Heart right ventricle (tissue), 16 donors: ENCODE measurements at places on chromosomes 16 and 17. TPM values are rescaled to one million over a fixed set of nuclear protein-coding genes. Genes with fewer than 3 reads are reported as not detected.

Gene G6PC3
- 30.5 TPM for total RNA-seq

Gene SMTNL2
- 47.9 TPM for total RNA-seq

Gene CDRT15L2
- total RNA-seq, result not detected

Gene TEX14
- 0.05 TPM for total RNA-seq

- DNase-seq, result no peak
- no peaks in the 10 kb centered on the region for H3K4me1 ChIP-seq
- no peaks in the 10 kb centered on the region for H3K36me3 ChIP-seq
These were observed 341.0 kb downstream of the CPPED1 start for GRCh38 chr16:12462426-12463280.

DNA sequence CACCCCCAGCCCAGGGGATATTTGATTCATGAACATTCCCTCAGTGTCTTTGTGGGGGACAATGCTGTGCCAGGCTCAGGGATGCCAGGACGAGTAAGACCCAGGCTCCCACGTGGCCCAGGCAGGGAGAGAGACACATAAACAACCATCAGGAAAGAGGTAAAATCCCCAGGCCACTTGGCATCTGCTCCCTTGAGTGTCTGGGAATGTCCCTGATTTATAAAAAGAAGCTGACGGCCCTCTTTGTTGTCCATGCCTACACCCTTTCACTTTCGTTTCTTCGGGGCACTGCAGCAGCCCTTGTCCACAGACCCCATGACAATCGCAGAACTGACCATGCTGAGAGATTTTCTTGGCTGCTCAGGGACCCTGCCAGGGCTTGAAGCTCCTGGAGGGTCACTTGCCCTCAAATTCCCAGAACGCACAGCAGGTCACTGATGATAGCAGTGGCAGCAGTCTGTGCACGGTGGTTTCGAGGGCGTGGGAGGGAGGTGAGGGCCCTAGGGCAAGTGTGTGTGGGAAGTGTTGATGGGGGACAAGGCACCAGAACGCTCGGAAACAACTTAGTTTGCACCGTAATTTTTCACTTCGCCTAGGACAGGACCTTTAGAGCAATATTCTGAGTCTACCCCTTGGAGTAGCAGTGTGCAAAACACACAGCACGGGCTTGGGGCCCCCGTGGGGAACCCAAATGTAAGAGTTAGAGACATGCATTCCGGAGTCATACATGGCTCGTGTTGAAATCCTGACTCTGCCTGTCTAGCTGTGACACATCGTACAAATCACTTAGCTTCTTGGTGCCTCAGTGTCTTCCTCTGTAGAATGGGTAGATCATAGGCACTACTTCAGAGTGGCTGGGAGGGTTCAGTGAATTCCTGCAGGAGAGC, 4.7 kb downstream of the NOD2 start:
- H3K27ac ChIP-seq, result peak overlapping the region; percentile 78
- no peaks in the 10 kb centered on the region for H3K36me3 ChIP-seq
- DNase-seq, result no peak
- no peaks in the 10 kb centered on the region for H3K27me3 ChIP-seq
- H3K4me3 ChIP-seq, result peak overlapping the region; percentile 24

DNA sequence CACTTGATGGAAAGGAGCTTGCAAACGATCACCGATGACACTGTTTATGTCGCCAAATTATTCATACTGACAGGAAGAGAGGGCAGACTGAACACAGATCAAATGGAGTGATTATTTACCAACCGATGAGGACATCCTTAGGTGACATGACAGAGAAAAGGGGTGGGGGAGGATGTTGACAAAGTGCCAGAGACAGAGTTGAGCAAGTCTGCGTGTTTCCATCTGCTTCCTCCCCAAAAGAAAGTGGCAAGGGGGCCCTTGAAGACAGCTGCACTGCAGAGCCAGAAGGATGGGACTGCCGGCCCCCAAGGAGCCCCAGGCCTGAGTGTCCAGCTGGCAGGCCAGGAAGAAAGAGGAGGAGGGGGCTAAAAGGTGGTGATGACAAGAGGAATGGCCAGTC, 191.0 kb upstream of the RPL38 start:
- peaks cover 53% of the 10 kb centered on the region for H3K27me3 ChIP-seq
- no peak overlapping the region for H3K4me3 ChIP-seq
- no peaks in the 10 kb centered on the region for H3K36me3 ChIP-seq
- H3K4me1 ChIP-seq, result no peaks in the 10 kb centered on the region
- no peak overlapping the region for H3K27ac ChIP-seq

- H3K36me3 ChIP-seq, result no peaks in the 10 kb centered on the region
- peaks cover 61% of the 10 kb centered on the region for H3K27me3 ChIP-seq
- DNase-seq, result peak; percentile 75
- peak within 1 kb of the TSS; percentile 97 for H3K27ac ChIP-seq
- H3K4me1 ChIP-seq, result peaks cover 67% of the 10 kb centered on the region
- H3K4me3 ChIP-seq, result peak within 1 kb of the TSS; percentile 76
These were observed at the start of gene GPRC5C for GRCh38 chr17:74431568-74432423. Gene GPRC5C (plus strand): TSS chr17:74432088. CDS start chr17:74439777, 7,689 bp downstream.

DNA sequence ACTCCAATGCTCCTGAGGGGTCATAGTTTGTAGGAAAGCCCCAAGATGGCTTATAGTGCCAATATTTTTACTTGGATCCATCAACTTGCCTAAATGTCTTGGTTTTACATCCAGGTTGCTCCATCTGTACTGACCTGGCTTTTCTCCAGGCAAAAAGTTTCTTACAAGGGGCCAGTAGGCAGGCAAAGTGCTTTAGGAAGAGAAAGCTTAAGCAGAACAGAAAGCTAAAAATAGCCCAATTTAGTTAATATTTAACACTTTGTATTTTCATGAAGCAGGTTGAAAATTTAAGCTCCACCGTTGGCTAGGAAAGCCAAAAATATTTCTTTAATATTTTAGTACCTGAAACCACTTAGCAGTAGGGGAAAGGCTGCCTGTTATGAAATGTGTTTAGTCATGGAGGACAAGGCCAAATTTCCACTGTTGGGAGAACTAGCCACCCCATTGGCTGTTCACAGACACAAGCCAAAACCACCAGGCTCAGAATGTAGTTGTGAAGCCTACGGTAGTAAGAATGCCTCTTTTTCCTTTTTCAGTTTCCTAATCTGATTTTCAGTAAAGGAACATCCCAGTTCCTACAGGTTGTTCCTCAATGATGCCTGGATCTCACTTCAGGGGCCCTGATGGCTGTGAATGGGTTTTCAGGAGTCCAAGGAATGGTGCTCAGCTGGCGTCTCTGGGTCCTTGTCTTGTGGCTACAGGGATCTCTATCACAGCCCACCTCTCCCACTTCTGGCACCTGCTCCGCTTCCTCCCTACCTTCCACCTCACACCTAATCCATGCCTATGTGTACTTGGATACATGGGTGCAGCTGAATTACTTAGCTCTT, 324.8 kb downstream of the PMP22 start:
- H3K27me3 ChIP-seq, result no peaks in the 10 kb centered on the region
- no peak for DNase-seq
- no peak overlapping the region for H3K27ac ChIP-seq
- H3K4me3 ChIP-seq, result no peak overlapping the region
- H3K36me3 ChIP-seq, result no peaks in the 10 kb centered on the region

DNA sequence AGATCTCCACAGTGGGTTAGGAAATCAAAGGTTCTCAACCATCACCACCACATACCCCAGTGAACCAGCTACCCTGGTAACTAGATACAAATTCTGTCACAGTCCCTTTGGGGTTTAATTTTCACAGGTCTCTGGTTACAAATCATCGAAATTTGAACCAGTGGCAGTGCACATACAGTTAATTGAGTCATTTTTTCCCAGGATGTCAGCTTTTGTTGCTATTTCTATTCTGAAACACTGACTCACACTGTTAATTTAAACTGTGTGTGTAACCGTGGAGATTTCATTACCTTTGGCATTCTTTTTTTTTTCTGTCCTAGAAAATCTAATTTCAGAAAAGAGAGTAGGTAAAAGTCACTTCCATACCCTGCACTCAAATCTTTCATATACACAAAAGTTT, 511.5 kb downstream of the TOX3 start:
- no peak for DNase-seq
- H3K36me3 ChIP-seq, result no peaks in the 10 kb centered on the region
- no peak overlapping the region for H3K4me3 ChIP-seq
- no peak overlapping the region for H3K27ac ChIP-seq
- H3K4me1 ChIP-seq, result no peaks in the 10 kb centered on the region

DNA sequence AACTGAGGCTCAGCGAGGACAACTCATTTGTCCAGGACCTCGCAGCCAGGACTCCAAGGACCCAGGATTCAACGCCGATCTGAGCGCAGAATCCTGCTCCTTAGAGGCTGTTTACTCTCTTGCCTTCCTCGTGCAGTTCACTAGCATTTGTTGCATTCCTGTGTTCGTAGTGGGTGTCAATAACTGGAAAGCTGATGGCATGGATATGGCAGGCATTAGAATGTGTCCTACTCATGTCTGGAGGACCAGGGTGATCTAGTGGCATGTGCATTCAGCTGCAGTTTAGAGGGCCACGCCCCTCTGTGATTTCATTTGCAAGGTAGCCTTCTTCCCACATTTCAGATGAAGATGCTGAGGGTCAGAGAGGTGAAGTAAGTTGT, 510 bp downstream of the CRISPLD2 start:
- peak overlapping the region; percentile 89 for H3K27ac ChIP-seq
- H3K27me3 ChIP-seq, result peaks cover 9% of the 10 kb centered on the region
- no peaks in the 10 kb centered on the region for H3K36me3 ChIP-seq
- DNase-seq, result no peak

- H3K4me3 ChIP-seq, result no peak overlapping the region
- no peak for DNase-seq
- H3K4me1 ChIP-seq, result no peaks in the 10 kb centered on the region
- no peak overlapping the region for H3K27ac ChIP-seq
- peaks cover 46% of the 10 kb centered on the region for H3K36me3 ChIP-seq
These were observed 9.2 kb downstream of the RGS11 start for GRCh38 chr16:266258-267164.

DNA sequence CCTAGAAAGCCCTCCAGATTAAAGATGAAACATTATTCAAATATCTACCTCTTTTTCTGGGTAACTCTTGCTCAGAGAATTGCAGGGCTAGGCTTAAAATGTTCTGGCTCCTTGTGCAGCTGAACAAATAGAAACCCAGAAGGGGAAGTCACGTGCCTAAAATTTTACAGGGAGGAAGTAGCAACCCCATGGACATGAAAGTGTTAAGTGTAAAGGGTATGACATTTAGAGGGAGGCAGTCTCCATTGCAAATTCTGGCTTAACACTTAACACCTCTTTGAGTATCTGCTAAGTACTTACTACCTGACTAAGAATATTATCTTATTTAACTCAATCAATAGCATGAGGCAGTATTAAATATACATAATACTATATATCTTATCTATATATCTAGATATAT, 376.1 kb upstream of the ERCC4 start:
- H3K4me1 ChIP-seq, result no peaks in the 10 kb centered on the region
- no peaks in the 10 kb centered on the region for H3K36me3 ChIP-seq
- no peak overlapping the region for H3K4me3 ChIP-seq
- no peak overlapping the region for H3K27ac ChIP-seq

- H3K4me1 ChIP-seq, result peaks cover 42% of the 10 kb centered on the region
- no peak overlapping the region for H3K27ac ChIP-seq
- no peak overlapping the region for H3K4me3 ChIP-seq
- no peaks in the 10 kb centered on the region for H3K27me3 ChIP-seq
These were observed 26.5 kb upstream of the FAAP100 start for GRCh38 chr17:81578561-81579225.

GRCh38 chr17:63919311-63919723, 678 bp upstream of the GH1 start:
- H3K36me3 ChIP-seq, result no peaks in the 10 kb centered on the region
- no peak overlapping the region for H3K27ac ChIP-seq
- no peak for DNase-seq
- H3K4me3 ChIP-seq, result no peak overlapping the region

DNA sequence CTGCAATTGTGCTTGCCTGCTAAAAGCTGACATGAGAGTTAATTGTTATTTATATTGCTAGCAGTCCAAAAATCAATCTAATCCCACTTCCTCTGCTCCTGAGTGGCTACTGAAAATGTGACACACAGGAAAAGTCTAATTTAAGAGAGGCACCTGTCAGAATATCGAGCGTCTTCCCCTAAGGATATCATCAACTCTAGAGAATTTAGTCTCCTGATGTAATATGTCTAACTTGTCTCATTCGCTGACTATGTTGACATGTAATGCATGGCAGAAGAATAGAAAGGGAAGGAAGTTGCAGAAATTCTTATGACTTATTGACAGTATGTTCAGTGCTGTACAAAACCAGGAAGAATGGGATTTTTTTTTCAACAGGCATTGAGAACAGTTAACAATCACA, 893.4 kb upstream of the CDH8 start:
- no peaks in the 10 kb centered on the region for H3K36me3 ChIP-seq
- DNase-seq, result no peak
- no peak overlapping the region for H3K4me3 ChIP-seq
- no peak overlapping the region for H3K27ac ChIP-seq
- H3K27me3 ChIP-seq, result no peaks in the 10 kb centered on the region

- H3K27ac ChIP-seq, result no peak overlapping the region
- H3K4me1 ChIP-seq, result peaks cover 20% of the 10 kb centered on the region
- H3K4me3 ChIP-seq, result no peak overlapping the region
- no peaks in the 10 kb centered on the region for H3K27me3 ChIP-seq
- H3K36me3 ChIP-seq, result no peaks in the 10 kb centered on the region
These were observed 2.1 kb downstream of the METTL22 start for GRCh38 chr16:8623634-8624033.

GRCh38 chr16:88619859-88620815, 18.2 kb upstream of the IL17C start:
- peak overlapping the region; percentile 82 for H3K27ac ChIP-seq
- peaks cover 34% of the 10 kb centered on the region for H3K4me1 ChIP-seq
- no peak overlapping the region for H3K4me3 ChIP-seq
- H3K36me3 ChIP-seq, result peaks cover 50% of the 10 kb centered on the region
- no peak for DNase-seq

- no peaks in the 10 kb centered on the region for H3K36me3 ChIP-seq
- peak overlapping the region; percentile 34 for H3K27ac ChIP-seq
- peaks cover under 1% of the 10 kb centered on the region for H3K27me3 ChIP-seq
- DNase-seq, result peak; percentile 30
These were observed 440 bp downstream of the NPRL3 start for GRCh38 chr16:138049-138417.

- no peak for DNase-seq
- H3K36me3 ChIP-seq, result no peaks in the 10 kb centered on the region
- no peak overlapping the region for H3K27ac ChIP-seq
- H3K27me3 ChIP-seq, result no peaks in the 10 kb centered on the region
- no peaks in the 10 kb centered on the region for H3K4me1 ChIP-seq
These were observed 374.3 kb upstream of the GOT2 start for GRCh38 chr16:59108374-59108773.

GRCh38 chr16:23182679-23183542, at the start of gene SCNN1G:
Gene SCNN1G (plus strand): TSS chr16:23182745. CDS start chr16:23186272, 3,527 bp downstream.
- DNase-seq, result no peak
- H3K27me3 ChIP-seq, result peaks cover 55% of the 10 kb centered on the region
- no peak within 1 kb of the TSS for H3K27ac ChIP-seq
- H3K36me3 ChIP-seq, result no peaks in the 10 kb centered on the region

- no peaks in the 10 kb centered on the region for H3K27me3 ChIP-seq
- H3K4me3 ChIP-seq, result no peak overlapping the region
- H3K4me1 ChIP-seq, result peaks cover 11% of the 10 kb centered on the region
- no peak for DNase-seq
- no peak overlapping the region for H3K27ac ChIP-seq
- no peaks in the 10 kb centered on the region for H3K36me3 ChIP-seq
These were observed 77.0 kb upstream of the CCL2 start for GRCh38 chr17:34178092-34178491.
